ENCODE measurements at places on chromosomes 16 and 17. TPM values are rescaled to one million over a fixed set of nuclear protein-coding genes. Genes with fewer than 3 reads are reported as not detected.
A peak's percentile ranks its signal among the peaks of the same experiment; 100 is the strongest.

The RNF222 gene
- total RNA-seq, result not detected

The TMC8 gene
- total RNA-seq, result 35.9 TPM

The RAB37 gene
- total RNA-seq, result 5.6 TPM

DNA sequence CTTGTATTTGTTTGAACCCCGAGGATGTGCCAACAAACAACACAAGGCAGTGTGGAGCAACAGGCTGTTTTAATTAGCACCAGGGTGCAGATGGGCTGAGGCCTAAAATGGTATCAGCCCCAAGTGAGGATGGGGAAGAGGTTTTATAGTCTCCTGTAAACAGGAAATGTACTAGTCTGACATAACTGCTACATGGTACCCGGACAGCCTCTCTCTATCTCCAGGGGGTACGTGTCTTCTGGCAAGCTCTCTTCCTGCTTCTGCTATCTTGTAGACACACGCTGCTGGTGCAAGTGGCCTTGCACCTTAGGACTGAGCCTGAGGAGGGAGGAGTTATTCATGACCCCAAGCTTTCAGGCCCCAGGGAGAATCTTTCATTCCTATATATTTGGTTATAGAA, 2451.0 kb downstream of the TP53TG3F start:
- no peaks in the 10 kb centered on the region for H3K4me1 ChIP-seq
- DNase-seq, result no peak
- H3K27me3 ChIP-seq, result no peaks in the 10 kb centered on the region
- no peaks in the 10 kb centered on the region for H3K36me3 ChIP-seq
- H3K27ac ChIP-seq, result no peak overlapping the region
- H3K4me3 ChIP-seq, result no peak overlapping the region

DNA sequence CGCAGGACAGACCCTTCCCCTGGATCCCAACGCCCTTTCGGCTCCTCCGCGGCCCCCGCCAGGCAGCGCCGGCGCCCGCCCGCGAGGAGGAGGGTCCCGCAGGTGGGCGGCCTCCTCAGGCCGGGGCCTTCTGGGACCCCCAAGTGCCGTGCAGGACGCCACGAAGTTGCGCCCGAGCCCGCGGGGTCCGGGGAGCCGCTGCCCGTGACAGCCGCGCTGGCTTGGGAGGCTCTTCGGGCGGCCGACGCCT, 504 bp downstream of the ERN1 start:
- H3K27ac ChIP-seq, result peak overlapping the region; percentile 92
- H3K4me1 ChIP-seq, result no peaks in the 10 kb centered on the region
- H3K36me3 ChIP-seq, result no peaks in the 10 kb centered on the region
- no peak for DNase-seq
- H3K4me3 ChIP-seq, result peak overlapping the region; percentile 86

DNA sequence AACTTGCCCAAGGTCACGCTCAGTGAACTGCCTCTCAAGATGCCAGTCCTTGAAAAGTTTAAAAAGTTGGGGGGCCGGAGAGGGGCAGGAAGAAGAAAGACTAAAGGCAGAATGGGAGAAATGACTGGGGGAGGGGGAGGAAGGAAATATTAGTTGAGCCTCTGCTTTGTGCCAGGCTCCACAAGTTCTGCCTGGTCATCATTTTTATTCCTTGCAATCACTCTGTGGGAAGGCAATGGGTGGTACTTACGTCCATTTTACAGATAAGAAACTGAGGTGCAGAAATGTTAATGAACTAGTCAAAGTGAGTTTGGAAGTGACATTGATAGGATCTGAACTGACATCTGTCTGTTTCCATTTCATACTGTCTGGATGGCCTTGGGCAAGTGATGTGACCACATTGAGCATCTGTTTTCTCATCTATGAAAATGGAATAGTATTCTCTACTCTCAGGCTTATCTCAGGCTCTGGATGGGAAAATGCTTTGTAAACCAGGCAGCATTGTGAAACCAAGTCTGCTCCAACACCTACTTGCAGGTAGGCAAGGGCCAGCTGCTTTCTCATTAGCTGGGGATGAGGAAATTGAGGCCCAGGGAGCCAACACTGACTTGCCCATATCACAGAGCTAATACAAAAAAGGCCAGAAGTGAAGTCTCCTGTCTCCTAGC, 19.2 kb downstream of the ASIC2 start:
- DNase-seq, result no peak
- no peaks in the 10 kb centered on the region for H3K27me3 ChIP-seq
- H3K4me3 ChIP-seq, result no peak overlapping the region
- H3K27ac ChIP-seq, result no peak overlapping the region
- H3K36me3 ChIP-seq, result no peaks in the 10 kb centered on the region
- H3K4me1 ChIP-seq, result no peaks in the 10 kb centered on the region

DNA sequence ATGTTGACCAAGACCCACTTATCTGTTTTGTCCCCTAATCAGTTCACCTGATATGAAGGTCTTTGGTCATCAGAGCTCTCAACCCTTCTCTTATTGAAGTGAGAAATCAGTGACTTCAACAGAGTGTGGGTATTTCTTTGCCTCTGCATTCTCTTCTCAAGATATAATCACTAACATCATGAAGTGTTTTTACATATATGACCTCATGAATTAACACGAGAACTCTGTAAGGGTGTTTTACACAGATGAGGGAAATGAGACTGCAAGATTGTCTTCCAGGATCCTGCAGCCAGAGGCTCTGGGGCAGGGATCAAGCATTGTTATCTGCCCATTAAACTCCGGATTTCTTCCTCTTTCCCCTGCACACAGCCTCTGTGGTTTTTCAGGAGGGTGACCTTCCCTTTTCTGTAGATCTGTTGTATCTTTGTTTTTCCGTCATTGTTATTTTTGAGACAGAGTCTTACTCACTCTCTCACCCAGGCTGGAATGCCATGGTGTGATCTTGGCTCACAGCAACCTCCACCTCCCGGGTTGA, 22.7 kb downstream of the LCMT1 start:
- no peaks in the 10 kb centered on the region for H3K27me3 ChIP-seq
- DNase-seq, result no peak
- H3K36me3 ChIP-seq, result peaks cover 5% of the 10 kb centered on the region
- H3K4me3 ChIP-seq, result no peak overlapping the region
- H3K4me1 ChIP-seq, result no peaks in the 10 kb centered on the region

DNA sequence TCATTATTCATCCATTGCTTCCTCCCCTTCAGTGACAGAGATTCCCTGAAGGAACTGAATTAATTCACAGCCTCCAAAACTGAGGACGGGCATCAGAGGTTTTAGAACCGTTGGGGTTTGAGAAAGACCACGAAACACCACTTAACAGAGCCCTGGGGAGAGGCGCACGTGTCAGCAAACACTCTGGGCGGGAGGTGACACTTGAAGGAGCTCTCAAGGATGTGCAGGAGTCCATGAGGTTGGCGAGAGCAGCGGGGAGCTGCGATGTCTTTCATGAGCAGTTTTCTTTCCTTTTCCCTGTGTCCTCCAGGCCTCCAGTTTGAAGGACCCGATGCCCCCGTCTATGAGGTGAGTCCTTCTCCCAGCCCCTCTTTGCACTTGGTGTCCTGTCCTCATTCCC, 23.7 kb downstream of the B4GALNT2 start:
- H3K27ac ChIP-seq, result no peak overlapping the region
- no peak for DNase-seq
- no peaks in the 10 kb centered on the region for H3K27me3 ChIP-seq
- no peaks in the 10 kb centered on the region for H3K4me1 ChIP-seq
- H3K4me3 ChIP-seq, result no peak overlapping the region

GRCh38 chr17:4018446-4018845, 54.2 kb upstream of the ATP2A3 start:
- H3K4me1 ChIP-seq, result no peaks in the 10 kb centered on the region
- H3K36me3 ChIP-seq, result peaks cover 17% of the 10 kb centered on the region
- no peak overlapping the region for H3K4me3 ChIP-seq

DNA sequence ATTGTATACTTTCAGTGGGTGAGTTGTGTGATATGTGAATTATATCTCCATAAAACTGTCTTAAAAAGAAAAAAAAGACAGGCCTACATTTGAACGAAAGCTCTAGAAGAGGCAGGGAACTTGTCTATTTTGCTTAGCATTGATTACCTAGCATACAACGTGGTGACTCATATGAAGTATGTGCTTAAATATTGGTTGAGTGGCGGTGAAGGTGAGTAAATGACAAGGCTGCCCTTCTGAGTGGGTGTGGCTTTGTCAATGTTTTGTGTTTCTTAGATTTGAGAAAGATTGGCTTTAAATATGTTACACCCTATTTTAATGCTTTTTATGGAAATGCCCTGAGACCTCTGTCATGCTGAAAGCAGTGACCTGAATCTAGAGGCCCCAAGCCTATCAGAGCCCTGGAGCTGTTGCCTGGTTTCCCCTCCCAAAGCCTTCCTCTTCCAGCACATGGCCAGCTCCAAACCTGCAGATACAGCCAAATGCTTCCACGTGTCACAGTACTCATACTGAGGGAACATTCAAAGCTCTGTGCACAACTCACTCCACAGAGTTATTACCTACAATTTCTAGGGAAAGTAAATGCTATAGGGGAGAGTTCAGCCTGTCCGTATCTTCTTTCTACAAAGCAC, 260.0 kb downstream of the PHKB start:
- no peaks in the 10 kb centered on the region for H3K4me1 ChIP-seq
- H3K27me3 ChIP-seq, result no peaks in the 10 kb centered on the region
- H3K27ac ChIP-seq, result no peak overlapping the region
- H3K36me3 ChIP-seq, result no peaks in the 10 kb centered on the region
- no peak for DNase-seq
- no peak overlapping the region for H3K4me3 ChIP-seq

DNA sequence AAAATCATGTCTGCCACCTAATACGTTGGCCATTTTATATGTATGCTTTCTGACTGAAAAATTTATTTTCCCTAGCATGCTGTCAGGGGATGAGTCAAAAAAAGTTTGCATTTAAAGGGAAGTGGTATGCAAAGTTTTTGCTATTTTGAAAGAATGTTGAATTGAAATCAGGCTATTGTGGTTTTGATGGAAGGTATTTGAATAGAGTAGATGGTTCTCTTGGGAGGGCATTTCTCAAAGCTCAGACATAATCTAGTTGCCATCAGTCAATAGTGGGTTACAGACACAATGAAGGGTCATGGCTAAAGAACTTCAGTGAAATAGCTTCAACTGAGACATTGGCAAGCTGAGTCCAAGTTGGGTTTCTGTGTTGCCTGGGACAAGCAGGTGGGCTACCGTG, 102.4 kb downstream of the MAP2K6 start:
- no peaks in the 10 kb centered on the region for H3K4me1 ChIP-seq
- no peak for DNase-seq
- H3K27ac ChIP-seq, result no peak overlapping the region

DNA sequence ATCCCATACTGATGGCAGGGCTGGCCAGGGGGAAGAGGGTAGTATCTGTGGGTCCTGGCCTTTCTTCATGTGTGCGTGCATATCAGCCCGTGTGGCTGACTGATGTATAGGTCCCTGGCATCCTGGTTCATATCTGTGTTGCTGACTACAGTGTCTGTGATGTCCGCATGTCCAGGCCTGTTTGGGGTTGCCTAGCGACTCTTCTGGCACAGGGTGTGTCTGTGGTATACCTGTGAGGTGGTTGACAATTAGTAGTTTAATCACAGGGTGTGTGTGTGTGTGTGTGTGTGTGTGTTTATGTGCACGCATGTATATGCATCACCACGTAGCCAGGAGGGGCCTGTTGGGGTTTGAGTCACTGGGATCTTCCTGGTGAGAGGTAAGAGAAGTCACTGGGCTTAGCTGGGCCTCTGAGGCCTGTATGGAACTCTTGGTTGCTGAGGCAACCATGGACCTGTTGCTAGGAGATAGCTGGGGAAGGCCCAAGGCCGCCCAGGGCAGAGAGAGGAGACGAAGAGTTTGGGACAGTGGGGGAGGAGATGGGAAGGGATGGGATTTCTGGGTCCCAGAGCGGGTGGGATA, 603 bp upstream of the TMEM95 start:
- H3K27me3 ChIP-seq, result no peaks in the 10 kb centered on the region
- peaks cover 13% of the 10 kb centered on the region for H3K4me1 ChIP-seq
- DNase-seq, result peak; percentile 61
- no peak overlapping the region for H3K27ac ChIP-seq

DNA sequence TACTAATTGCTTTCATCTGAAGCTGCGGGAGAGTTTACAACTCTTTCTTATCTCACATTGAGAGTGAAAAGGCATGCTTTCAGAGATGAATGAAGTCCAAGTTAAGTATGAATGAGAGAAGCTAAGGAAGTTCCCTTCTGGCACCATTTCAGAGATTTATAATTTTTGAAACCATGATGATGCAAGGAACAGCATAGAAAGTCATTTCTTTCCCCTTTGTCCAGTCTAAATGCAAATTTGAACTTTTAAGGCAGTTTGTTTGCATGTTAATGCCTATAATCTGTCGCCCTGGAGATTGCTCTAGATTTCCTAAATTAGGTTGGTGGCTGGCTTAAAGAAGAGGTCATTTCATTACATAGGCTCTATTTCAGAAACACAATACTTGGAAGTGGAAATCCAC, 594.8 kb upstream of the GOT2 start:
- no peak overlapping the region for H3K27ac ChIP-seq
- H3K4me1 ChIP-seq, result no peaks in the 10 kb centered on the region
- H3K36me3 ChIP-seq, result no peaks in the 10 kb centered on the region
- H3K27me3 ChIP-seq, result no peaks in the 10 kb centered on the region
- H3K4me3 ChIP-seq, result no peak overlapping the region

GRCh38 chr16:22124583-22125284, 32.4 kb downstream of the VWA3A start:
- no peak overlapping the region for H3K4me3 ChIP-seq
- no peaks in the 10 kb centered on the region for H3K4me1 ChIP-seq
- H3K36me3 ChIP-seq, result no peaks in the 10 kb centered on the region
- no peak overlapping the region for H3K27ac ChIP-seq
- H3K27me3 ChIP-seq, result no peaks in the 10 kb centered on the region

DNA sequence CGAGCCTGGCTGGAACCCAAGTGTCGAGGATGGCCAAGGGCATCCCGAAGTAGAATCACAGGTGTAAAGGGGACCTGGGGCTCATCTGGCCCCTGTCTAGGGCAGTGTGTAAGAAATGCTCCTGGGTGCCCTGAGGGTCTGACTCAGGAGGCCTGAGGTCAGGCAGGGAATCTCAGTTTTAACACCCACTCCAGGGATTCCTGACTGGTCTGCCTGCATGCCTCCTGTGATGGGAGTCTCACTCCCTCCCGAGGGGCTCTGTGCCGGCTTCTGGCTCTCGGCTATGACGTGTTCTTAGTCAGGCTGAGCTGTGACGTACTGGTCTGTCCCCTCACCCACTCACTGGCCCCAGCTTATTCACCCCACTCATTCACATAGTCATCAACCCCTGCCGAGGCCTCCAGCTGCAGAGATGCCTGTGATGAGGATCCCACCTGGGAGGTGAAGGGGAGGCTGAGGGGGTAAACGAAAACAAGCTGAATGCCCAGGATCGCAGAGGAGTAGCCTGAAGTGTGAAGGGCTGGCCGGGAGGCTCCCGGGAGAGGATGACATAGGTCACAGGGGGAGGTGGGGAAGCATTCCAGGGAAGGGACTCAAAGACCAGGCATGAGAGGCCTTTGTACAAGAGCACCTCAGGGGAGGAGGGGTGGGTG, 23.8 kb downstream of the FAM83G start:
- H3K36me3 ChIP-seq, result no peaks in the 10 kb centered on the region
- no peaks in the 10 kb centered on the region for H3K27me3 ChIP-seq
- no peak for DNase-seq
- H3K4me3 ChIP-seq, result no peak overlapping the region
- H3K4me1 ChIP-seq, result no peaks in the 10 kb centered on the region

GRCh38 chr17:79043191-79043930, 19.4 kb downstream of the C1QTNF1 start:
- no peaks in the 10 kb centered on the region for H3K4me1 ChIP-seq
- DNase-seq, result no peak
- peak overlapping the region; percentile 12 for H3K4me3 ChIP-seq
- H3K27me3 ChIP-seq, result no peaks in the 10 kb centered on the region

GRCh38 chr17:1644493-1645206, 882 bp downstream of the SCARF1 start:
- H3K27me3 ChIP-seq, result no peaks in the 10 kb centered on the region
- DNase-seq, result no peak
